ENCODE measurements at places on chromosomes 12 and 14.

- no peak for DNase-seq
Observed at GRCh38 chr12:26939953-26940352, 1.7 kb downstream of the FGFR1OP2 start.

DNA sequence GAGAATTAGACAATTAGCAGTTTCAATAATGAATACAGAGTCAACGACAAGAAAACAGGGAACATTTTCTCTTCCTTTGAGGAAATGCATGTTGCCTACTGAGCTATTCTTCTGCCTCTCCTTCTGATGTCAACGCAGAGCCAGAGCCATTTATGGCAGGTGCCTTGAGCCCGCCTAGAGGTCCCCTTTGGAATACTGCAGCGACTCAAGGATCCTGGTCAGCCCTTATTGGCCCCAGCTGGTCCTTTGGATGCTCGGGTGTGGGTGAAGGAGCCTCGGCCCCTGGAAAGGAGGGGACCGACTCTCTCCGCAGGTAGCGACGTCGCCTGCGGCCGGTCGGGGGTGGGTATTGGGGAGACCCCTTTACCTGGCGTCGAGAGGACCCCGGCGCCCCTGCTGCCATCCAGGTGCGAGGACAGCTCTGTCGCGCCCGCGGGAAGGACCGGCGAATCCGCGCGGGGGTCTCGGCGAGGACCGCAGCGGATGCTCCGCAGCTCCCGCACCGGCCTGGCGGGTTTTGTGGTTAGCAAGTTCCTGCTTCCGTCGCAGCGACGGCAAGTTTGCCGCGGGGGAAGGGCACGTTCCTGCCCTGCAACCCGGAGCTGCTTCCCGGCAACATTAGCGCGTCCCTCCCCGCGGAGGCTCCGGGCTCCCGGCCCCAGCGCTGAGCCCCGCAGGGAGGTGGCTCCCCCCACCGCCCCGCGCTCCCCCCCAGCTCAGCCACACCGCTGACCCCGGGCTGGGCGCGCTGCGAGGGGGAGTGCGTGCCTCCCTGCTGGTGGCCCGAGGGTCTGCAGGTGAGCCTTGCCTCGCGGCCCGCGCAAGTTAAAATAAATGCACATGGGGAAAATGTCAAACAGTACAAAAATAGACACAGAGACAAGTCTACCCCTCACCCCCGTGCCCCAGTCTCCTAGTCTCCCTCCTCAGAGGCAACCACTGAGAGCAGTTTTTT, at the start of gene MANSC1:
MANSC1 (minus strand) TSS at position 532 of the 955 bp plus-strand sequence. CDS start 6,928 bp downstream, outside the sequence.
- no peak for DNase-seq

- DNase-seq = no peak
Observed at GRCh38 chr14:68377006-68377405, 415.9 kb downstream of the ZFP36L1 start.

- DNase-seq = no peak
Observed at GRCh38 chr12:90854136-90854689, 100.8 kb downstream of the CCER1 start.

DNA sequence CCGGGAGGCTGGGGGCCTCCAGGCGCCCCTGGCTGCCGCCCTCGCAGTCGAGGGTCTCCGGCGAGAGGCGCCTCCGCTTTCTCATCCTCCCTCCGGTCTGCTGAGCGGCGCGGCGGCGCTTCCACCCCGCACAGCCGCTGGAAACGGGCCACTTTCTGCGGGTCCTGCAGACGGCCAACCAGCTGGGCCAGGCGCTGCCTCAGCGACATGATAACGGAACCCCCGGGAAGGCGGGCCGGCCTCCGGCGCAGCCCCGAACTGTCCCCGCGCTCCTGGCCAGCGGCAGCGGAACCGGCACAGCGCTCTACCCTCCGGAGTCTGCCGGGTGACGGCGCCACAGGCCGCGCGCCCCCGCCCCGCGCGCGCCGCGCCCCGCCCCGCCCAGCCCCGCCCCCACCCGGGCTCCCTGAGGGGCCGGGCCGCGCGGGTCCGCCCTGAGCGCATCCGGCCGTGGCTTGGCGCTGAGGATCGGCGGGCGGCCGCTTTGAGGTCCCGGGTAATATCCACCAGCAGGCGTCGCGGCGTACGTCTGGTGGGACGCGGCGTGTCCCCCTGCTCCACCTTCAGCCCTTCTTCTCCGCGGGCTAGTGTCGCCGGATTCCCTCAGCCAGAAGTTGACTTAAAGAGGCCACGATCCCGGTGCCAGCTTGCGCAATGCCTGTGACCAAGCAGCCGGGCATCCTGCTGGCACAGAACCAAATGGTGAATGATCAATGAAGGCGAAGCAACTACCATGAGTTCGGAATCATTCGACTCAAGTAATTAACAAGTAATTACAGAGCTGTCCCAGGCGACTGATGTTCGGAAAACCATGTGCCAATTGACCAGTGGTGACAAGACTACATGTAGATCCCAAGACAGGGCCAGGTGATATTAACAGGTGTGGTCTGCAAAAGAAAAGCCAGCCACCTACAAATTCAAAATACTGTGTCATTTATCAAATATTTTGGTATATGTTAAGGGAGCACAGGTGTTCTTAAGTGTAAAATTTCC, at the start of gene SGPP1:
SGPP1 (minus strand) TSS at position 330 of the 993 bp plus-strand sequence; CDS start at position 209, 121 bp downstream.
- DNase-seq = no peak

All from epithelial cell of prostate (primary cell).